ENCODE measurements at places on chromosomes 4 and X. TPM values are rescaled to one million over a fixed set of nuclear protein-coding genes. Genes with fewer than 3 reads are reported as not detected.

The BCORL1 gene
- 1.4 TPM for total RNA-seq

The ADAM29 gene
- not detected for total RNA-seq

DNA sequence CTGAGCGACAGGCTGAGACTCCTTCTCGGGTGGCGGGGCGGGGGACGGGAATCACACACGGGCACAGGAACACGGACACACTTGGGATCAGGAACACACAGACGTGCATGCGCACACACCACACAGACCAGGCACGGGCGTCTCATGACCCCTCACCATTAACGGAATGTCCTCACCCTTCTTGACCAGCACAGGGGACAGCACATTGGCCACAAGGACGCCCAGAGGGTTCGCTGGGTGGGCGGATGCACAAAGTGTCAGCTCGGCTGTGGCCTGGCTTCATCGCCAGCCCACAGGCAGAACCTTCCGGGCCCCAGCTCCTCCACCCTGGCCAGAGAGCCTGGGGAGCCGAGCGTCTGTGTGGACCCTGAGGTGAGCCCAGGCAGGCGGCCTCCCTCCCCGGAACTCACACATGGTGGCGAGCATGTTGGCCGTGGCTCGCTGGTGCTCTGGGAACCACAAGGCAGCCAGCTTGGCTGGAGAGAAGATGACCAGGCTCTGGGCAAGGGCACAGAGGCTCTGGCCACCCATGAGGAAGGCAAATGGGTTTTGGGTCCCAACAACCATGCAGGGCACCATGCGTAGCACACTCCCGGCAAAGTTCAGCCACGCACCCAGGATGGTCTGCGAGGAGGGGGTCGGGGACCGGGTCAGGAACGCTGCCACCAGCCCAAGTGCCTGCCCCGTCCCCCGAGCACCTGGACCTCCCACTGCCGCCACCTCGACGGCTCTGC is 3.1 kb downstream of the SLC49A3 start:
- no peak overlapping the region for H3K27ac ChIP-seq
- no peak overlapping the region for H3K4me3 ChIP-seq
- DNase-seq = no peak
- no peaks in the 10 kb centered on the region for H3K27me3 ChIP-seq
- no peaks in the 10 kb centered on the region for H3K36me3 ChIP-seq
- peaks cover 34% of the 10 kb centered on the region for H3K4me1 ChIP-seq

The SSX2B gene
- not detected for total RNA-seq

The PLAC8 gene
- total RNA-seq = 0.72 TPM

The SSX1 gene
- not detected for total RNA-seq

GRCh38 chr4:108559068-108559793 is 61.1 kb upstream of the RPL34 start:
- H3K4me3 ChIP-seq = no peak overlapping the region
- no peak for DNase-seq
- H3K27me3 ChIP-seq = peaks cover 10% of the 10 kb centered on the region

DNA sequence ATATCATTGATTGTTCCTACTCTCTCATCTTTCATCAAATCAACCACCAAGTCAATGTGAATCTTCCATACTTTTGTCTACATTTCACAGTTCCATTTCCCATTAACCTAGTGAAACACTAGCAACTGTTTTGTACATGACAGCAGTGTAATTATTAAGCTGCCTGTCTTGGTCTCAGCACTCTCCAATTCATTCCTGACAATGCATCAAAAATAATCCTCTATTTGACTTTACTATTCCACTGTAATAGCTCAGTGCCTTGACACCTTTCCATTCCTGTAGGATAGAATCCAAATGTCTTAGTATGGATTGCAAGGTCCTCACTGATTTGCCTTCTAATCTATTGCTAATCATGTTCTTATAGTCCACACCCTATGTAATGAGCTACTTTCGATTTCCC is 2405.8 kb downstream of the PCDH7 start:
- no peaks in the 10 kb centered on the region for H3K36me3 ChIP-seq
- no peak overlapping the region for H3K4me3 ChIP-seq
- no peak for DNase-seq
- H3K4me1 ChIP-seq = no peaks in the 10 kb centered on the region
- no peak overlapping the region for H3K27ac ChIP-seq

DNA sequence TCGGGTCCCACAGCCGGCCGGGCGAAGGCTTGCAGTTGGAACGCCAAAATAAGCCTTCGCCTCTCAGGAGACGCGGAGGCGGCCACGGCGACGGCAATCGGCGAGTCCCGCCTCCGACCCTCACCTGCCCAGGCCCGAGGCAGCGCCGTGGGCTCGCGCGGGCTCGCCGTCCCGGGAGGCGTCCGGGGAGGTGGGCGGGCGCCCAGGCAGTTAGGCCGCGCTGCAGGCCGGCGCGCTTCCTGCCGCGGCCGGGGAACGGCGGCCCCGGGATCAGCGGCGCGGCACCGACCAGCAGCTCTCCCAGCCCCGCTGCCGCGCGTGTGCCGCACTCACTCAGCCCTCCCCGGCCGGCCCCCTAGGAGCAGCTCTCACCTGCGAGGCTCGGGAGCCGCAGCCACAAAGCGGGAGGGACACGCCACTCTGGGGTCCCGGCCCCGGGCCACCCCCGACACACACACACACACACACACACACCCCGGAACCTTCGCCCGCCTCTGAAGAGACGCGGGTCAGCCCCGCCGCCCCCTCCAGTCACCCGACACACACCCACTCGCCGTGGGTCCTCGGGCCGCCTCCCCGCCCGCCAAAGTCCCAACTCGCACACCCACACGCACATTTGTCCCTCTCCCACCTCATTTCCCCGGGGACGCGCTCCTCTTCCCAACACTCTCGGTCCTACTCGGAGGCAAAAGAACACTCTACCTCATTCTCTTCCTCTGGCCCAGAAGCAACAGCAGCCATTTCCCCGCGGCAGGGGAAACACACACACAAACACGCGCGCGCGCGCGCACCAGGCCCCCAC is at the start of gene CNOT6L:
Gene CNOT6L (minus strand): TSS at position 767 of the 802 bp plus-strand sequence. CDS start 60 bp downstream, at position 707.
- peak within 1 kb of the TSS; percentile 85 for H3K4me3 ChIP-seq
- H3K4me1 ChIP-seq = peaks cover 15% of the 10 kb centered on the region
- peak; percentile 89 for DNase-seq
- H3K27me3 ChIP-seq = no peaks in the 10 kb centered on the region

- H3K36me3 ChIP-seq = no peaks in the 10 kb centered on the region
- no peak overlapping the region for H3K27ac ChIP-seq
- no peaks in the 10 kb centered on the region for H3K4me1 ChIP-seq
- no peak overlapping the region for H3K4me3 ChIP-seq
Observed at GRCh38 chr4:11397146-11397545, 31.5 kb downstream of the HS3ST1 start.

DNA sequence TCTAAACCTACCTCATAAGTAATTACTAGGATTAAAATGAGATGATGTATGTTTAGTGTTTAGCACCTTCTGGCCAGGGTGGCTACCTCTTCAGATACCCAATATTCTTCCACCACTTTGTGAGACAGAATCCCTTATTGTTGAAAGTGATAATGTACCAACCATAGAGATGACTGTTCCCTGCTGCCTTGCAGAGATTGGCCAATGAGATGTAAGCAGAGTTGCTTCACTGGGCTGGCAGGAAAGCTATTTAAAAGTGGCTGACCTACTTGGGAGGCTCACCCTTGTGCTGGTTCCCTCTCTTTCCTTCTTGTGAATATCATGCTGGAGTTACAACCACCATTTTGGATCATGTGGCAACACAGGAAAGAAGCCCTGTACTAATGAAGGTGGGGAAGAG is 58.9 kb downstream of the TMEM154 start:
- no peak for DNase-seq
- peaks cover 4% of the 10 kb centered on the region for H3K27me3 ChIP-seq
- H3K4me3 ChIP-seq = no peak overlapping the region
- H3K4me1 ChIP-seq = no peaks in the 10 kb centered on the region
- no peak overlapping the region for H3K27ac ChIP-seq
- H3K36me3 ChIP-seq = no peaks in the 10 kb centered on the region

DNA sequence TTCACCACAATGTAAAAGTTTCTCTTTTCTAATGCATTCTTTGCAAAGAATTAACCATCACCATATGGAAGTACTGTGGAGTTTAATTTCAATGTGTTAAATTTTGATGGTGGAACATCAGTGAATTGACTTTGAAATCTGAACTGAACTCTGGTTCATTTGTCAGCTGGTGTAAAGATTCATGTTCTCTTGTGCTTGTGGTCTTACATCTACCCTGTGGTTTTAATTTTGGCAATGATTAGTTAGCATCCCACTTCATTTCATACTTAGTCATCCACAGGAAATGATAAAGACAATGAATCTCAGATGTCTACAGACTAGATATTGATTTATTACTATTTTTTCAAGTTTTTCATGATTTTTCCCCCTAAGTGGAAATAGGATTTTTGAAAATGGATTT is 77.8 kb downstream of the GRID2 start:
- no peak overlapping the region for H3K4me3 ChIP-seq
- no peak overlapping the region for H3K27ac ChIP-seq
- no peaks in the 10 kb centered on the region for H3K4me1 ChIP-seq
- H3K27me3 ChIP-seq = no peaks in the 10 kb centered on the region
- H3K36me3 ChIP-seq = no peaks in the 10 kb centered on the region

- no peaks in the 10 kb centered on the region for H3K27me3 ChIP-seq
- H3K27ac ChIP-seq = no peak overlapping the region
- H3K36me3 ChIP-seq = no peaks in the 10 kb centered on the region
- H3K4me3 ChIP-seq = no peak overlapping the region
- no peak for DNase-seq
Observed at GRCh38 chr4:187541666-187542065, 453.9 kb upstream of the ZFP42 start.

DNA sequence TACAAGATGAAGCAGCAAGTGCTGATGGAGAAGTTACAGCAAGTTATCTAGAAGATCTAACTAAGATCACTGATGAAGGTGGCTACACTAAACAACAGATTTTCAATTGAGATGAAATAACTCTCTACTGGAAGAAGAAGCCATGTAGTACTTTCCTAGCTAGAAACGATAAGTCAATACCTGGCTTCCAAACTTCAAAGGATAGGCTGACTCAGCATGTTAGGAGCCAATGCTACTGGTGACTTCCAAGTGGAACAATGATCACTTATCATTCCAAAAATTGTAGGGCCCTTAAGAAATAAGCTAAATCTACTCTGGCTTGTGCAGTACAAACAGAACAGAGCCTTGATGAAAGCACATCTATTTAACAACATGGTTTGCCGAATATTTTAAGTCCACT is 55.0 kb downstream of the FBXW7 start:
- H3K27ac ChIP-seq = no peak overlapping the region
- no peaks in the 10 kb centered on the region for H3K36me3 ChIP-seq
- H3K4me3 ChIP-seq = no peak overlapping the region
- H3K4me1 ChIP-seq = peaks cover 19% of the 10 kb centered on the region
- H3K27me3 ChIP-seq = no peaks in the 10 kb centered on the region
